ENCODE measurements at places on chromosomes 7 and 10. TPM values are rescaled to one million over a fixed set of nuclear protein-coding genes. Genes with fewer than 3 reads are reported as not detected.

GRCh38 chr7:131908714-131909113 lies 352.3 kb upstream of the PODXL start:
- no peak for DNase-seq

DNA sequence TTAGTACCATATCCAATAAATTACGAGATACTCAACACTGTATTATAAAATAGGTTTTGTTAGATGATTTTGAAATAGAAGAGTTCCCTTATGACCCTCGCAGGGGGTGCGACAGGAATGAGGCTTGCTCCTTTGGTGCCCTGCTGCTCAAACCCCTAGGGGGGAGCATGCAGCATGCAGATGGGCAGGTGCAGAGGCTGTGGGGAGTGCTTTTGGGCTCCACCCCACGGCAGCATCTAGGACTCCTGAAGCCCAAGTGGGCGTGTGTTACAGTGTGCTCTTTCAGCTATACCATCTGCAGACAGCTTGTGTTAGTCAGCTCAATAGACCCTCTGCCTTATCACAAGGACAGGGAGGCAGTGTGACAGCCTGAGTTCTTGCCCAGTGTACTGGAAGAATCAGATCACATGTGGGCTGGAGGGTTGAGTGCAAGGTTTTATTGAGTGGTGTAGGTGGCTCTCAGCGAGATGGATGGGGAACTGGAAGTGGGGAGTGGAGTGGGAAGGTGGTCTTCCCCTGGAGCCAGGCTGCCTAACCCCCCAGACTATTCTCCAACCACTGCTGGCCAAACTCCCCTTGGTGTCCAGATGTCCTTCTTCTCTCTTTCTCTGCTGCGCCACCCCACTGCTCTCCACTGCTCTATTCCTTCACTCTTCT lies 3.1 kb upstream of the MRC1 start:
- no peak for DNase-seq

KNDC1 gene
- 0.06 TPM for total RNA-seq

DNA sequence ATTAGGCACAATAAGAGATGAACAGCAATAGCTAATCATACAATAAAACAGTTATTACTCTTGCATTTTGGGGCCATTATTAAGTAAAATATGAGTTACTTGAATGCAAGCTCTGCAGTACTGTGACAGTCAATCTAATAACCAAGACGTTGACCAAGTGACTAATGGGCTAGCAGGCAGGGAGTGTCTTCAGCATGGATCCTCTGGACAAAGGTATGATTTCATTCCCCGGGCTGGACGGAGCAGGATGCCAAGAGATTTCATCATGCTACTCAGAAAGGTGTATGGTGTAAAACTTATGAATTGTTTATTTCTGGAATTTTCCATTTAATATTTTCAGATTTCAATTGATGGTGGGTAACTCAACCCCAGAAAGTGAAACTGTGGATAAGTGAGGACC lies 80.9 kb downstream of the SHH start:
- no peak for DNase-seq

C10orf143 gene
- 6.9 TPM for total RNA-seq

- DNase-seq: no peak
These were observed 178.9 kb downstream of the BICC1 start for GRCh38 chr10:58691528-58691927.
